ENCODE measurements at places on chromosomes 2 and 18.

GRCh38 chr2:80351231-80351630, 46.7 kb upstream of the LRRTM1 start:
- DNase-seq = no peak

- DNase-seq = no peak
These were observed 215.7 kb downstream of the MREG start for GRCh38 chr2:215797676-215798075.

- no peak for DNase-seq
These were observed 114.9 kb downstream of the HDAC4 start for GRCh38 chr2:239285932-239286230.

GRCh38 chr2:174748948-174749347, 15.3 kb downstream of the CHRNA1 start:
- DNase-seq = peak; percentile 54

DNA sequence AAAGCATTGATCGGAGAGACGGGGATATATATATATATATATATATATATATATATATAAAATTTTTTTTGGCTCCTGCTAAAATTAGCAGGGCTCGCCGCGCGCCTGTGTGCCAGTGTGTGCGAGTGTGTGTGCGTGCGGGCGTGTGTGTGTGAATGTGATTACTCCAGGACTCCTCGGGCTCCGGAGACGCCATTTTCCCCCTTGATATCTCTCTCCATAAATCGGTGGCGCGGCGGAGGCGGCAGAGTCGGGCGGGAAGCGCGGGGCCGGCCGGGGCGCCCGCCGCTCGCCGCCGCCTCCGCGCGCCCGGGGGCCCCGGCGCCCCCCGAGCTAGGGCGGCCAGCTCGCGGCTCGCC, 795 bp upstream of the SETBP1 start:
- no peak for DNase-seq

DNA sequence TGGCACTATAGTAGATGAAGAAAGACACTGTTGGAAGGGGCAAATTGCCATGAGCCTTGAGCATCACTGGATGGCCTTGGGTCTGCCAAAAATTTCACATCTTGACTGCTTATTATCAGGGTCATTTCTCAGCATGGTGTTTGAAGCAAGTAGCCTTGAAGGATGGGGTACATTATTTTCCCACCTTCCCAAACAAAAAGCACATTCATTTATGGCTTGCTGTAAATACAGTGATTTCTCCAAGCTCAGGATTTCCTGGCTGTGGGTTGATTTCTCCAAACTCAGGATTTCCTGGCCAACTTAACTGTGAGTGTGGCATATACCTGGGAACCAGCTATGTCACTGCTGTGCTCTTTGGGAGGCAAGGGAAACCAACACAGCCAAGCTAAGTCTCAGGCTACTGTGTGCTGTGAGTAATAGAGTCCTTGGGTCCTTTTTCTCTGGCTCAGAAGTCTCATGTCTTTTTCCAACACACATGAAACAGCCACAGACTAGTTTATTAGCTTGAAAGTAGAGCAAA, 116.6 kb downstream of the SPHKAP start:
- no peak for DNase-seq

DNA sequence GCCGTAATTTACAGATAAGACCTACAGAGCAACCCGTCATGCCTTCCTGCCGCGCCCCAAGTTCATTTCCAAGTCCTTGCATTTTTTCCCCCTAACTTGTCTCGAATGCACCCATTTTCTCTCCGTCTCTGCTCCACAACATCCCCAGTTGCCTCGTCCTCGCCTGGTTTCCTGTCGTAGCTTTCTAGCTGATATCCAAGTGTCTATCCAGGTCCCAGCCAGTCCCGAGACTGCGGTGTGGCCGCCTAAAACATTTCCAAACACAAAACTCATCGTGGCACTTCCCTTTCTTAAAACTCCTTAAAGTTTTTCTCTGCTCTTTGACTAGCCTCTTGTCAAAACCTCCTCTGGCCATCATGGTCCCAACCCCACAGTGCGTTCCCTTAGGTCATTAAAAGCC, 1.2 kb upstream of the BARD1 start:
- DNase-seq = no peak

- DNase-seq = no peak
These were observed 138.3 kb upstream of the ST6GAL2 start for GRCh38 chr2:107024269-107024668.

- no peak for DNase-seq
These were observed 22.8 kb upstream of the ASB18 start for GRCh38 chr2:236286873-236287545.

DNA sequence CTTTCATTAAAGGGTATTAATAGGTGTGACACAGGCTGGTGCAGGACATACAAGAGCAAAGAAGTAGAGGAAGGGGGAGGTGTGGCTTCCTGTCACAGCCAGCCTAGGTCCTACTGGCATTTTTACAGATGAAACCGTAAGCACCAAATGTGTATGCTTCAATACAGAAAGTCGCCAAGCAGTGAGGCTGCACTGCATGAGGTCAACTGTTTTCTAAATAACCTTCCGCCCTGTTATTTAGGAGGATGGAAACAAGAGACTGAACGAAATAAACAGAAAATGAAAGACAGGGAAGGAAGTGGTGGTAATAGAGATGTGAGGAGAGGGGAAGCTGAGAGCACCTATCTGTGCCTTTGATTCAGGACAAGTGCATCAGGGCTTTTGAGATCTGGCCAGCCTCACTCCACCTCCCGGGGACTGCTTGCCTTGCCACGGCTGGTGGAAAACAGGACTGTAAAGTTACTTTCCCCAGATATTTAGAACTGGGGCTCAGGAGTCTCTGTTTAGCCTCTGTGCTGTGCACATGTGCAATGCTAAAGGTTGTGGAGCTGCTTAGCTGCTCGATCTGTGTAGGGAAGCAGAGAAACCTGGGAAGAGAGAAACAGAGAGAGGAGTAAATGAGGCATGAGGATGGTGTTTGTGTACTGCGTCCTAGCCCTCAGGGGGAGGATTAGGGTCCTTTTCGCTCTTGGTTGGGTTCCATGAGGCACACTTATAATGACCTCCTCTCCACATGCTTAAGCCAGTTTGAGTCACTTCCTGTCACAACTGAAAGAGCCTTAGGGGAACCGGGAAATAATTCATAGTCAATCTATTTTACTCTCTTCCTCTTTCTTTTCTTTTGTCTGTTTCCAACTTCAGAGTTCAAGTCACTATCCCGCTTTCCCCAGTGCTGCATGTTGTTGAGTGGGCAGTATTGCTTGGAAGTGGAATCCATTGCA, 62.3 kb upstream of the BOD1L2 start:
- no peak for DNase-seq

DNA sequence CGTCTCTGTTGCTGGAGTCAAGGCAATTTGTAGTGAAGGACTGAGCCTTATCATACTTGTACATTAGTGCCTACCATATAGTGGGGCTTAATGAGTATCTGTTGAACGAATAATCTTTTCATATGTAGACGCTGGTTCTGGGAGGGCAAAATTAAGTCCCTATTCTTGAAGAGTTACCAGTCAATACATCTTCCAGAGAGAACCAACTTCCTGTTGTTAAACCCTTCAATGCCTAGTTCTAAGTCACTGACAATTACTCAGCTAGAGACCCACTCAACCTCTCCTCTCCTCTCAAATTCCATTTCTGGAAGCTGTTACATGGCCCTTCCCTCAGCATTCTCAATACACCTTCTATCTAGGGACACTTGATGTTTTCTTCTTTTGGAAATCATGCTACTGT, 1.1 kb upstream of the MOB4 start:
- no peak for DNase-seq

DNA sequence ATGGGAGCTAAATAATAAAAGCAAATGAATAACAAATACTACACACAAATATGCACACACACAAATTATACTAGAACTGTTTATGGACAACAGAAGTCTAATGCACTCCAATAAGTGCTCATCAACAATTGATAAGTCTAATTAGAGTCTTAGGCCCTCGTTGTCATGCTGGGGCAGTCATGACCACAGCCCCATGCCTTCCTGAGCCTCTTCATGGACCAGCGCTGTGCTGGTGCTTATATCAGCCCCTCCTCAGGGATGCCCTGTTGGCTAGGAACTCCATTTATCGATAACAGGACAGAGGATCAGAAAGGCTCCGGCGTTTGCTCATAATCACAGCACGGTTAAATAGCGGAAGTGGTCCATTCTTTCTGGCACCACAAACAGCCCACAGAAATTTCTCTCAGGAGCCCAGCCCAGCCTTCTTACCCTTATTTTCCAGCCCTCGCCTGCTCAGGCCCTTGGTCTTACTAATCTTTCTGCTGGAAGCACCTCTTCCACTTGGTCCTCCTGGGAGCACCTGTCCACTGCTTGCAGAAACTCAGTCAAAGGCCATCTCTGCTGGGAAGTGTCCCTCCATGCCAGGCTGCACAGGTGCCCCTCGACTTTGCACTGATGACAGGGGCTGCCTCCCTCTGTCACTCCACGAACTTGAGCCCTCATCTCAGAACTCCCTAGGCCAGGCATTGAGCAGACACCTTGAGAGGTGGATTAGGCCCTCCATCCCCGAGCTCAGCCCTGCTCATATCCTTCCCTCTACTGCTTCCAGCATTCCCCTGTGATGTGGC, 500.2 kb upstream of the HS6ST1 start:
- no peak for DNase-seq

DNA sequence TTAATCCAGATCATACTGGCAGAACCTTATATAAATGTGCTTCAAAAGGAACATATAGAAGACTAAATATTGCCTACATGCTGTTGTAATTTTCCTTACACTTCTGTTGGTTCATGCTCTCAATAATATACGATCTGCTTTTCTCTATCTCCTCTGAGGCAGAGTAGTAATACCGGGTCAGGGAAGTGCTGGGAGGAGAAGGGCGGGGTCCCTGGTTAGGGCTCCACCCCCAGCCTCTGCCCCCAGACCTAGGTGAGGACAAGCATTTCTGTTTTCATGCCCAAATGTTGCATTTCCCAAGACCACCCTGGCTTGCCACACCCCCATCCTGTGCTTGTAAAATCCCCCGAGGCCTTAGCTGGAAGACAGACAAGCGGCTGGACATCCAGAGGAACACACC, 55.3 kb downstream of the PLA2R1 start:
- DNase-seq = no peak

- DNase-seq = no peak
These were observed 57.9 kb downstream of the FAM171B start for GRCh38 chr2:186751790-186752189.

DNA sequence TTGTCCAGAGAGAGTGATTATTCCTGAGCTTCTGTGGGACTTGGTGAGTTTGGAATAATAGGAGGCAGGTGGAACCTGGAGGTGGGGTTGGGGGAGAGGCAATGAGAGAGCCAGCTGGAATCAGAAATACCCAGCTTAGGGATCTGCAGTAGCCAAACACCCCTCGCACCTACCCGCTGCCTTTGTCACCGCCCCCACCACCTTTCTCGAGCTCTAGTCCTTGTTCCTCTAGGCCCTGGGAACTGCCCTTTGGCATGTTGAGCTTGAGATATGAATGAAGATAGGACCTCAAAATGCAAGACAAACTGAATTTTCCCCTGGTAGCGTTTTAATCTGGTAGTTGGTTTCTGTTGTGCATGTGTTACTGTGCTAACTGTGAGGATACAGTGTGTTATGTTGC, 242.9 kb downstream of the PTPRM start:
- DNase-seq = no peak

DNA sequence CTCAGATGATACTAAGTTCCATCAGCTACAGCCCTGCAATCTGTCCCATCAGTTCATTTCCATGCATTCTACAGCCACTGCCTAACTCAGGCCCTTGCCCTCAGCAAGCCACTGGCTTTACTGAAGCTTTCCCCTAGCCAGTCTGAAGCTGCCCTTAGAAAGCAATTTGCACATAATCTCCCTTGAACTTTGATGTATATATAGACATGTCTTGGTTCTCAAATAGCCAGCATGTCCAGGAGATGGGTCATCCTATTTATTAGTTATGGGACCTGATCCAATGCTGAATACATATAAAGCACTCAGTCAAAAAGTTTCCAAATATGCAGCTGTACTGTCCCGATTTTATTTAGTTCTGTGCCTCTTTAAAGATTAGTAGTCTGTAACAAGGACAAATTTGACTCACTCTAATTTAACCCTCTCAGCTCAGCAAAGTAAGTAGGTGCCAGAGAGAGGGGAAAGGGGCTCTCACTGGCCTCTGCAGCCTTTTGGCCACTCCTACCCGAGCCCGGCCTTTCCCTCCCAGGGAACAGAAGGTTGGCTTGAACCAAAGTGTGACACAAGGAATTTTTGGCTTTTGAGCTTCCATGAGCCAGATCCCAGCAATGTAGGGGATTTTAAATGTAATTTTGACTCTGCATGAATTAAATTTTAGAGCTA, 70.7 kb downstream of the CCDC93 start:
- no peak for DNase-seq

- no peak for DNase-seq
These were observed 30.2 kb downstream of the RNMT start for GRCh38 chr18:13756671-13757070.
